Heart left ventricle (tissue), 16 donors: ENCODE measurements at places on chromosomes 11 and 22. TPM values are rescaled to one million over a fixed set of nuclear protein-coding genes. Genes with fewer than 3 reads are reported as not detected.

The OR4D5 gene
- polyA plus RNA-seq, result not detected

The XNDC1N gene
- polyA plus RNA-seq, result 2.9 TPM

The MLC1 gene
- polyA plus RNA-seq, result 0.19 TPM

The C11orf97 gene
- polyA plus RNA-seq, result not detected

The FAR1 gene
- polyA plus RNA-seq, result 27.1 TPM

The CNGA4 gene
- polyA plus RNA-seq, result 0.06 TPM

The PRODH gene
- polyA plus RNA-seq, result 4.2 TPM

The C22orf42 gene
- polyA plus RNA-seq, result not detected

The POU2AF1 gene
- 0.07 TPM for polyA plus RNA-seq

The MS4A14 gene
- 0.12 TPM for polyA plus RNA-seq
